ENCODE measurements at places on chromosomes 16 and 17. TPM values are rescaled to one million over a fixed set of nuclear protein-coding genes. Genes with fewer than 3 reads are reported as not detected.
A peak's percentile ranks its signal among the peaks of the same experiment; 100 is the strongest.

DNA sequence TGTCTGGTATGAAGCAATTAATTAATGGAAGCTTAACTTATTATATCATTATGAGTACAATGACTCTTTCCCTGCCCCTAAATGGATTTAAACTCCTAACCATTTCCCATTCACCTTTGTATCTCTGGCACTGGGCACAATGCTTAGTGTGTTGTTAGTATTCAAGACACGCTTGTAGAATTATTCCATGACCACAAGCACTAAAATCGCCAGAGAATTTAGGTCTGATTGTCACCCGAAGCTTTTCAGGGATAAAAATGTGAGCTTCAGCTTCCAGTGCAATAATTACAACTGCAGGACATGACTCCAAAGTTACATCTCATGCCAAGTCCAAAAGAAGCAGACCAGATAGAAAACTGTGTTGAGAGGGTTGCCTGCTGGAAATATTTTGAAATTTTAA lies 101.6 kb downstream of the CDH8 start:
- DNase-seq = no peak

Gene TOX3
- 38.1 TPM for polyA plus RNA-seq

GRCh38 chr16:85898521-85899442 lies at the start of gene IRF8:
TSS of gene IRF8 (plus strand) at chr16:85899162. CDS start at chr16:85903016, 3,854 bp downstream.
- DNase-seq = peak; percentile 86

- DNase-seq = no peak
Observed at GRCh38 chr17:69725146-69725545, 310.6 kb downstream of the MAP2K6 start.

DNA sequence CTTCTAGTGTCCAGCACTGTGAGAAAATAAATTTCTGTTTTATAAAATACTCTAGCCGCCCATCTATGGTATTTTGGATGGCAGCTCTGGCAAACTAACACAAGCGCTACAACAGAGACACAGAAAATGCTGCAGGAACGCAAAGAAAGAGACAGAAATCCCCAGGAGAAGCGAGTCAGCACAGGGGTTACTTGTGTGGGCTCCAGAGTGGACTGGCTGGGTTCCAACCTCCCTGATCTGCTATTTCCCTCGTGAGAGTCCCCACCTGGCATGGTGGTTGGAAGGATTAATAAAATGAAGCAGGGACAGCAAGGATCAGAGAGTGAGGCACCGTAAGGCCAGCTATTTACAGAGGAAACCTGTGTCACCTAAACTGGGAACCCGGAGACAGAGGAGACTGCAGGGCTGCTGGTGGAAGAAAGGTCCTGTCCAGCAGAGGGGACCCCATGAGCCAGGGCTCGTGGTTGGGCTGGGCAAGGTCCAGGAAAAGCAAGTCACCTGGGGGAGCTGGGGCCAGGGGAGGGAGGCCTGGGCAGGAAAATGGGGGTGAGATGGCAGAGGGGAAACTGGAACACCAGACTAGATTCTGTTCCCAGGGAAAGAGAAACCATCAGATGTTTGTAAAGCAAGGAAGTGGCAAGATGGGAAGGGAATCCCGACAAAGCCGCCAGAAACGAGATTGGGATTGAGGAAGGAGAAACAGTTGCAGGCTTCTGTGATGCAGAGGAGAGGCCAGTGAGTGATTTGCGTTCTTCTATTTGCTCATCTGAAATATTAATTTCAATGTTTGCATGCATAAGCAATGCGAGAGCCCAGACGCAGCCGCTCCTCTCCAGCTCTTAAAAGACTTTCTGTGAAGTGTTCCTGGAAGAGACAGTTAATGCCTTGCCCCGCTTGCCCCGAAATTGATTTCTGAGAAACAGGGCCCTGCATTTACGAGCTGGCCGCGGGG lies 63.0 kb upstream of the TEKT3 start:
- DNase-seq = no peak

Gene OR4D2
- polyA plus RNA-seq = not detected

DNA sequence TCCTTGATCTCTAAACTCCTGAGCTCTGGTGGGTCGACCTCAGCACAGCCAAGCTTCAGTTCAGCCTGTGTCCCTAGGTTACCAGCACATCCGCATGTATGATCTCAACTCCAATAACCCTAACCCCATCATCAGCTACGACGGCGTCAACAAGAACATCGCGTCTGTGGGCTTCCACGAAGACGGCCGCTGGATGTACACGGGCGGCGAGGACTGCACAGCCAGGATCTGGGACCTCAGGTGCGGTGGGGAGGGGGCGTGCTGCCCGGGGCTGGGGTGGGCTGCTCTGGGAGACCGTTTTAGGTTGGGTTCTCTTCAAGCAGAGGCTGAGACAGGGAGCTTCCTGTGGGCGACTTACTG lies 1.1 kb downstream of the MLST8 start:
- no peak for DNase-seq

- no peak for DNase-seq
Observed at GRCh38 chr16:87216841-87217275, 100.3 kb downstream of the C16orf95 start.

DNA sequence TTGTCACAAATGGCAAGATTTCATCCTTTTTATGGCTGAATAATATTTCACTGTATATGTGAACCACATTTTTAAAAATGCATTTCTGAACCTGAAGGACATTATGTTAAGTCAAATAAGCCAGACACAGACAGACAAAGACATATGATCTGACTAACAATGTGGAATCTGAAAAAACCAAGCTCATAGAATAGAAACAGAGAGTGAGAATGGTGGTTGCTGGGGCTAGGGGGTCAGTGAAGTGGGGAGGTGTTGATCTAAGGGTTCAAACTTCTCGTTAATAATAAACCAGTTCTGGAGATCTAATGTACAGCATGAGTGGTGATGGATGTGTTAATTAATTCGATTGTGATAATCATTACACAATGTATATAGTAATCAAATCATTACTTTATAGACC lies 475.1 kb downstream of the WWOX start:
- DNase-seq = no peak

Gene ADCY9
- 7.6 TPM for polyA plus RNA-seq

Gene PRSS27
- 4.8 TPM for polyA plus RNA-seq

GRCh38 chr17:32483451-32484019 lies 3.3 kb upstream of the CDK5R1 start:
- DNase-seq = peak; percentile 56

- DNase-seq = no peak
Observed at GRCh38 chr17:6492892-6493674, 48.8 kb downstream of the PIMREG start.

Gene CDH1
- 105 TPM for polyA plus RNA-seq

Gene CLEC18B
- polyA plus RNA-seq = 0.21 TPM

GRCh38 chr17:80647746-80648145 lies 103.1 kb downstream of the RPTOR start:
- no peak for DNase-seq

- DNase-seq = no peak
Observed at GRCh38 chr16:58109330-58109729, 19.9 kb downstream of the CFAP20 start.

GRCh38 chr17:2064147-2064489 lies 9.2 kb downstream of the HIC1 start:
- DNase-seq = no peak

- DNase-seq = peak; percentile 56
Observed at GRCh38 chr17:78416791-78417530, 38.5 kb downstream of the PGS1 start.

- no peak for DNase-seq
Observed at GRCh38 chr16:54326266-54326662, 39.7 kb upstream of the IRX3 start.

DNA sequence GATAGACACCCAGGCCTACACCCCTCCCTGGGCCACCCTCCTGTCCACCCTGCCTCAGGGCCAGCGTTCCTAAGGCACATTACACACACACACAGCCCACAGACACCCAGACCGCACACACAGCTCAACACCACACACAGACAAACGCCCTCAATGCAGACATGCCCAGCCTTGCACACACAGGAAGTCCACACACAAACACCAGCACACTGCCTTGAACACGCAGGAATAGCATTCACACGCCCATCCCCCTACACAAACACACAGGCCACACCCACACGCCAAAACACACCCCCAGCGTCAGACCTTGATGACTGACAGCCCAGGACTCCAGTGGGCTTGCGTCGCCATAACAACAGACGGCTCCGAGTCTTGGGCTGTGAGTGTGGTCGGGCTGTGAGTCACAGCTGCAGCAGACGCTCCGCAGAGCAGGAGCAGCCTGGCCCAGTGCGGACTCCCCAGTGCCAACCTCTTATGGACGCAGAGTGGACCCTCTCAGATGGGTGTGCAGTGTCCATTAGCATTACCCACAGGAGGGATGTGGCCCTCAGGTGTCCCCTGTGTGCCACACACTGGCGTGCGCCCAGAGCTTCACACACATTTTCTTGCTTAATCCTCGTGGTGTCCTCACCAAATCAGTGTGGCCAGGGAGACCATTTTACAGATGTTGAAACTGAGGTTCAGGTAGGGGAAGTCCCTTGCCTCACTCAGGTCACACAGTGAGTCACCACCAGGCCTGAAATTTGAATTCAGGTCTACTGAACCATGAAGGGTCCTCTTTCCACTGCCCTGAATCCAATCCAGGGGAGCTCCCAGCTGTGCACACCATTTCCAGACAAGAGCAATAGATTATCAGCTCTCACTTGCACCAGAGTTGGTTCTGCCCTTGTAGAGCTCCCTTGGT lies 17.8 kb upstream of the RAI1 start:
- peak; percentile 92 for DNase-seq

Gene KRTAP1-5
- polyA plus RNA-seq = 0.44 TPM

- DNase-seq = no peak
Observed at GRCh38 chr17:69060822-69061221, at the start of gene ABCA9. TSS of gene ABCA9 (minus strand) at chr17:69060927. CDS start at chr17:69051126, 9,801 bp downstream.

Gene GLIS2
- polyA plus RNA-seq = 11.3 TPM

Gene CRYM
- 6.3 TPM for polyA plus RNA-seq

Gene SPEM1
- 0.21 TPM for polyA plus RNA-seq

GRCh38 chr16:9518051-9518450 lies 426.6 kb downstream of the HAPSTR1 start:
- DNase-seq = peak; percentile 35

DNA sequence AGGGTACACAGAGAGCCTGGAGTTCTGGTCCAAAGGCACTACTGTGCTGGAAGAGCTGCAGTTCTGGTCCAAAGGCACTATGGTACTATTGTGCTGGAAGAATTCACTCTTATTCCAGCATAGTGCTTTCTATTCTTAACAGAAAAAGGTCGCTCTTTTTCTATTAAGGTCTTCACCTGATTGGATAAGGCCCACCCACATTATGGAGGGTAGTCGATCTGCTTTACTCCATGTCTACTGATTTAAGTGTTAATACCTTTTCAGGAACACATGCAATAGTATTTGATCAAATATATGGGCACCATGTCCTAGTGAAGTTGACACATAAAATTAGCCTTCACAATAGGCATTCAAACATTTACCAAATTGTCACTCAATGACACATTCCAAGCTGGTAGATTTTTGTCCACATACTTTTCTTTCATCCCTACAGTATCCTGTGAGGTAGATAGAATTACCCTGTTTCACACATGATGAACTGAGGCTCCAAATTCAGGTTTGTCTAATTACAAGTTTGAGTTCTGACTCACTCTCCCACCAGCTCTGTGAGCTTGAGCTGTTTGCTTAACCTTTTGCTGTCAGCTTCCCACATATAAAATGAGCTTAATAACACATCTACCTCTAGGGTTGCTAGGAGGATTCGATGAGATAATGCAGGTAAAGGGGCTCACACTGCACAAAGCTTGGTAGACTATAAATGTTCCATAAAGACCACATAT lies 129.9 kb downstream of the AIPL1 start:
- DNase-seq = no peak

Gene RSKR
- polyA plus RNA-seq = 2.2 TPM

- no peak for DNase-seq
Observed at GRCh38 chr17:78779850-78780249, 2.2 kb downstream of the CYTH1 start.

- no peak for DNase-seq
Observed at GRCh38 chr16:22804893-22805292, 9.1 kb upstream of the HS3ST2 start.

DNA sequence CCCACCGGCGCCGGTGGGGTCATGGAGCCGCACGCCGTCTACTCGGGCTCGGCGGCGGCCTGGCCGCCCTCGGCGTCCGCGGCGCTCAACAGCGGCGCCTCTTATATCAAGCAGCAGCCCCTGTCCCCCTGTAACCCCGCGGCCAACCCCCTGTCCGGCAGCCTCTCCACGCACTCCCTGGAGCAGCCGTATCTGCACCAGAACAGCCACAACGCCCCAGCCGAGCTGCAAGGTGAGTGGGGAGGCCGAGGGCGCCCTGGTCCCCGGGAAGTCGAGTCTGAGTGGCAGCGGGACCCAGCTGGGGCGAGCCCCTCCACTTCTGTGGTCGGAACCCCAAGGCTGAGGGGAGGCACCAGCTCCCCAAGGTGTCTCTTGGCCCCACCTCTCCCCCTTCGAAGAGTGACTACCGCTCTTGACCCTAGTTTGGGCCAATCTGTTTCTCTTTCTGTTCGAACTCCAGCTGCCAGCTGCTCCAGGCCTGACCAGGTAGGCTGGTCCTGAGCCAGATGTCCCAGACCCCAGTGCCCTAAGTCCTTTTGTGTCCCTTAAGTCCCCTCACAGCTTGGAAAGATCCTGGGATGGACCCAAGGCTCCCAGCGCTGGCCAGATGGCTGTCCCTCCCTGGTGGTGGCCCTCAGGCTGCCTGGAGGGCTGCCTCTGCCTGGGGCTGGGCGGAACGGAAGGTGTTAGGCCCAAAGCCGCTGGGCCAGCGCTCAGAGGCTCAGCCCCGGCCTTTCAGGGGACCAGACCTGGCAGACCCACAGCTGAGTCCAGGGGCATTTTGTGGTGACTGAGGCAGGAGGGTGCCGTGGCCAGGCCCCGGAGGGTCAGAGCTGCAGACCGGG lies 1.2 kb downstream of the FOXF1 start:
- DNase-seq = no peak
